ENCODE measurements at places on chromosomes 16 and 17.

DNA sequence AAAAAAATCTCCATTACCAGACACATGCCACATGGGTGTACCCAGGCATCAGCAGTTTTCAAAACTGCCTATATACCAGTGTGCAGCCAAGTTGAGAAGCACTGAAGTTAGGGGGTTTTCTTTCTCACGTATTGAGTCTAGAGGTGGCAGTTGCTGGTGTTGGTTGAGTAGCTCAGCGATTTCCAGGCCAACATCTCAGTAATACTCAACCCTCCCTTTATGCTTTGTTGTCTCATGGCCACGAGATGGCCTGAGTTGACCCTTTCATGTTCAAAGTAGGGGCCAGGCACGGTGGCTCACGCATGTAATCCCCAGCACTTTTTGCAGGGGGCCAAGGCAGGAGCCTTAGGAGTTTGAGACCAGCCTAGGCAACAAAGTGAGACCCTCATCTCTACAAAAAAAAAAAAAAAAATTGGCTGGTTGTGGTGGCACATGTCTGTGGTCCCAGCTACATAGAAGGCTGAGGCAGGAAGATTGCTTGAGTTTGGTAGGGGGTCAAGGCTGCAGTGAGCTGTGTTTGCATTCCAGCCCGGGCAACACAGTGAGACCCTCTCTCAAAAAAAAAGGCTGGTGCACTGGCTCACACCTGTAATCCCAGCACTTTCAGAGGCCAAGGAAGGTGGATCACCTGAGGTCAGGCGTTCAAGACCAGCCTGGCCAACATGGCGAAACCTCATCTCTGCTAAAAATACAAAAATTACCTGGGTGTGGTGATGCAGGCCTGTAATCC is 10.8 kb downstream of the LRRC3C start:
- no peak for DNase-seq

DNA sequence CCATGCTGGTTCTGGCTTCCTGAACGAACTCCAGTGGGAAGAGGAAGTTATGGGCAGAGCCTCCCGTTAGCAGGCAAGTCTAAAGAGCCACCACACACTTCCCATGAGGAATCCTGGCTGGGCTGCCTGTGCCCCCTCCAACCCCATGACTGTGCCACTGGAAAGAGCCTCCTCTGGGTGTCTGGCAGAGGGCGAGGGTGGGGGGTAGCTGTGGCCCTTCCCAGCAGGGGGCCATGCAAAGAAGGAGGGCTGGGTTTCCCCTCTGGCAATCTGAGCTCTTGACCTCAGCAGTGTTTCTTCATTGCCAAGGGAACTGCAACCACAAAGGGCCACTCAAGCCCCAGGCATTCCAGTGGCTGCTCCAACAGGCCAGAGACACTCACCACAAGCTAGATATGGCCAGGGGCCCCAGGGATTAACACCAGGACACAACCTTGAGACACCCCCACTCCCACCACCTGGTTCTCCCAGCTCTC is 1.7 kb upstream of the RRAD start:
- no peak for DNase-seq

DNA sequence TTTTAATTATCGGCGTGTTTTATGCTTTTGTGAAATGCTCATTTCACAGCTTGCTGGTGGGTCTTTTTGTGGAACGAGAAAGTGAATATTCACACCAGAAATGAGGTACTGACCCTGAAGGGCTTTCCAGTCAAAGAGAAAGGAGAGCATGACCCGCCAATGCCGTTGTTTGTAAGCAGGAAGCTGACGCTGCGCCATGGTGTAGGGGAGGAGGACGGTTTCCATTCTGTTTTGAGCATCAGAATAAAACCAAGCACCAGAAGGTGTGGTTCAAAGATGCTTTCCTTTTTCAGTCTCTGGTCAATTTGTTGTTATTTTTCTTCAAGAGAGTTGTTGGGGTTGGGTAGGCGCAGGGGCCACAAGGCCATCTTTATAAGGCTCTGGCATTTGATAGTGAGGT is 669.3 kb downstream of the WWOX start:
- peak; percentile 11 for DNase-seq

DNA sequence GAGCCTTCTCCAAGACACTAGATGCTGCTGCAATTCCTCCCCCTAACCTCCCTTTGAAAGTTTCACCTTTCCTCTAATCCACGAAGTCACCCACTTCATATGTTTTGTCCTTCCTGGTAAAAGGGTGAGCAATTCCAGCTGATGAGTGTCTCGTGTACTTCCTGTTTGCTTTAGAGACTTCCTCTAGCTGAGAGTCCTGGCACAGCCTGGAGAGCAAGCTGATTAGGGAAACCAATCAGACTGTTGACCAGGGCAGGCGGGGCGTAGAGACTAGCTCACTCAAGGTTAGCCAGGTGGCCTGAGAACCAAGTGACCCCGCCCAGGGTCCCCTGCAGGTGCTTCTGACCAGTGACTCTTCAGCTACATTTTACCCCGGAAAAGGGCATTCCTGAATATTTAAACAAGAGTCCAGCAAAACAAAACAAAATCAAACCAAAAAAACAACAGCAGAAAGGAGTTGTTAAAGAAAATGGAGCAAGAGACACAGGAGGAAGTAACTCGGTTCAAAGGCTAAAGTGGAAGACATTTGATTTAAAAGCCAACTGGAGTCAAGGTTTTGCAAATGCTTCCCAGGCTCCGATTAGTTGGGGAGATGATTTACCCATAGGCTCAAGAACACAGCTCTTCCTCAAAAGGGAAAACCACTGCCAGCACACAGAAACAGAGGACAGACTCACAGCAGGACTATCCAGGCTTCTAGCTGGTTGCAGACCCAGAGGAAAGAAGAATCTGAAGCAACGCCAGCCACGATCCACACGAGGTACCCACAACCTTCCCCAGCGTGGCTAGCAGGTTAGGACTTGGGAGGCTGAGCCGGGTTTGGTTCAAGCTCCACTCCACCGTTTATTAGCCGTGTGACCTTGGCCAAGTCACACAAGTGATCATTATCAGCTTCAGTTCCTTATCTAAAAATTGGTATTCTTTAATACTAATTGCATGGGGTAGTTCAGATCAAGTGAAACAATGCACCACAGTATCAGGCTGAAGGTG is 13.4 kb downstream of the HSPB9 start:
- DNase-seq: no peak

DNA sequence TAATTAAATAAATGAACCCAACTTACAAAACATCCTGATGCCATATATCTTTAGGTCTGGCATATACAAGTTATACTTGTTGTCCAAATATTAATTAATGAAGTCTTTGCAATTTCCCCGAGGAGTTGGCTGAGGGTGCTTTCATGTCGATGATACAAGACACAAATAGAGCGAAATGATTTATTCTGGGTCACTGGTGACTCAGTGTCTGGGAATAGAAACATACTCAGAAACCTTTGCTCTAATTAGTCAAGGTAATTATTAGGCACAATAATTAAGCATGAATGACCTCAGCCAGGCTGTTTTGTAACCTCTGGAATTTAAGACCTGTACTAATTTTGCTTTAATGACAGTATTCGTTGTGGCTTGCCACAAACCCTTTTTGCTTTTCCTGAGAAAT is 37.0 kb upstream of the HAPSTR1 start:
- no peak for DNase-seq

GRCh38 chr17:52242268-52242667 is 83.8 kb upstream of the CA10 start:
- no peak for DNase-seq

DNA sequence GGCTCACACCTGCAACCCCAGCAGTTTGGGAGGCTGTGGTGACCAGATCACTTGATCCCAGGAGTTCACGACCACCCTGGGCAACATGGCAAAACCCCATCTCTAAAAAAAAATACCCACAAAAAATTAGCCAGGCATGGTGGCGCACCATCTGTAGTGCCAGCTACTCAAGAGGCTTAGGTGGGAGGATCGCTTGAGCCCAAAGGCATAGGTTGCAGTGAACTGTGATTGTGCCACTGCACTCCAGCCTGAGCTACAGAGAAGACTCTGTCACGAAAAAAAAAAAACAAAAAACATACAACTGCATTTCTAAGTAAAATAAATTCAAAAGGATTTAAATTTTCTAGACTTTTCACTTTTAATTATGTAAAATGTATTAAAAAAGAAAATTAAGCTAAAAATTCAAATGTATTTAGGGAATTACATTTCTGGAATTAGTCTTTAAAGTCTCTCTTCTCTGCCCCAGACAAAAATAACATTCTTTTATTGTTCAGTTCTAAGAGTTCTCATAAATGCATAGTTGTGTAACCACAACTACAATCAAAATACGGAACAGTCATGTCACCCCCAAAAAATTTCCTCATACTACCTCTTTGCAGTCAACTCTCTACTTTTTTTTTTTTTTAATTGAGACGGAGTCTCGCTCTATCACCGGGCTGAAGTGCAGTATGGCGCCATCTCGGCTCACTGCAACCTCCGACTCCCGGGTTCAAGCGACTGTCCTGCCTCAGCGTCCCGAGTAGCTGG is 14.1 kb downstream of the FAM222B start:
- DNase-seq: no peak

- no peak for DNase-seq
Measured at GRCh38 chr17:1945621-1946020, 79.5 kb downstream of the RTN4RL1 start.

GRCh38 chr16:56068816-56069215 is 122.5 kb upstream of the GNAO1 start:
- no peak for DNase-seq

- no peak for DNase-seq
Measured at GRCh38 chr17:61395983-61396585, 3.6 kb upstream of the TBX2 start.

DNA sequence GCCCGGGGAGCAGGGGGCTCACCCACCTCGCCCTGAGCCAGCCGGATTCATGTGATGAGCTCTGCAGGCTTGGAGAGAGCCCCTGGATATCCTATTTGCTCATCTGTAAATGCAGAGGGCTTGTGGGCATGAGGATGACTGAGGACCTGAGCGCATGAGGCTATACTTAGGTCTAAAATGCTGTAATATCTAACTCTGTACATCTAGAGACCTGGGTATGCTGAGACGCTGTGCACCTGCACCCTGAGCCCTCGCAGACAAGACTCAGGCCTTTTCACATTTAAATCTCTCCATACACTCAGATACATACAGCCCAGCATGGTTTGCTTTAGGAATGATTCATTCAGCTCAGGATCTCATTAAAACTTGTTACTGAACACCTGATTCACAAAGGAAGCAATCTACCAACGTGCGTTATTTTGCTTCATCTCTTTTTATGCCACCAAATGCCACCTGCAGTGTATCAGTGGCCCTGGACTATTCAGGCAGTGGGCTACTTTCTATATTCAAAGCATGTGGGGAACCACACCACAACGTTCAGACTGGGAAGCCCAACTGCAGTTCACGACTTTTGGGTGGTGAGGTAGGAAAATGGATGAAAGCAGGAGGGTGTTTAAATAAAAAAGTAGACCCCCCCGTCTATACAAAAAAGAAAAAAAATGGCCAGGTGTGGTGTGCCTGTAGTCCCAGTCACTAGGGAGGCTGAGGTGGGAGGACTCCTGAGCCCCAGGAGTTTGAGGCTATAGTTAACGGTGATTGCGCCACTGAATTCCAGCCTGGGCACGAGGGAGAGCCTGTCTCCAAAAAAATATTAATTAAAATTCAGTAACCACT is 12.0 kb downstream of the USP7 start:
- DNase-seq: no peak

DNA sequence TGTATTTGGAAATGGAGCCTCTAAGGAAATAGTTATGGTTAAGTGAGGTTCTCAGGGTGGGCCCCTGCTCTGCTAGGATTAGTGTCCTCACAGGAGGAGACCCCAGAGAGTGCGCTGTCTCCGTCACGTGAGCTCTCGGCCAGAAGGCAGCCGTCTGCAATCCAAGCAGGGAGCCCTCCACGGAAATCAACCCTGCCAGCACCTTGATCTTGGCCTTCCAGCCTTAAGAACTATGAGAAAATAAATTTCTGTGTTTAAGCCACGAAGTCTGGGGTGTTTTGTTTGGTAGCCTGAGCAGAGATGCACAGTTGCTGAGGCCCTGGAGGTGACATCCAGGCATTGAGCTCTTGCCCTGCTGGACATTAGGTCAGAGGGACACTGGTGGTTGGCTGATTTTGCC is 32.4 kb upstream of the GSE1 start:
- DNase-seq: no peak

- no peak for DNase-seq
Measured at GRCh38 chr17:17024778-17025300, 17.4 kb upstream of the MPRIP start.

DNA sequence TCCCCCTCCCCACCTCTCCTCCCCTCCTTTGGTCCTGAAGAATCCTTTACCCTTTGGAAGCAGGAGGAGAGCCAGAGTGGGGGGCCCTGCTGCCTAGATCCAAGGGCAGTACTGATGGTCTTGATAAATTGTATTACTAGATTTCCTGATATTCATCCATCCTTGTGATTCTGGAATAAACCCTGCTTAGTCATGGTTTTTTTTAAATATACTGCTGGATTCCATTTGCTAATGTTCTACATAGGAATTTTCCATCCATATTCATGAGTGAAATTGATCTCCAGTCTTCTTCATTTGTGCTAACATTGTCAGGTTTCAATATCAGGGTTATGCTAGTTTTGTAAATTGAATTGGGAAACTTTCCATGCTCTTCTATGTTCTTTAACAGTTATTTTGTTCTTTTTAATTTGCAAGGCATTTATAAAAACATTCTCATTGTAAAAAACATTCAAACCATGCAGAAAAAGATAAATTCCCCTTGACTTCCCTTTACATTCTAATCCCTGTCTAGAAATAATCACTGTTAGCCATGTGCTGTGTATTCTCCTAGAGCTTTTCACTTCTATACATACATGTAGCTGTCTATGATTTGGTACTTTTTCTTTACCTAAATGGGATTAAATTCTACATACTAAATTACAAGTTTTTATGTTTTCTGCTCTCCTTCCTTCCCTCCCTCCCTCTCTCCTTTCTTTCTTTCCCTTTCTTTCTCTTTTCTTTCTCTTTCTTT is 56.7 kb downstream of the CCDC42 start:
- DNase-seq: no peak

DNA sequence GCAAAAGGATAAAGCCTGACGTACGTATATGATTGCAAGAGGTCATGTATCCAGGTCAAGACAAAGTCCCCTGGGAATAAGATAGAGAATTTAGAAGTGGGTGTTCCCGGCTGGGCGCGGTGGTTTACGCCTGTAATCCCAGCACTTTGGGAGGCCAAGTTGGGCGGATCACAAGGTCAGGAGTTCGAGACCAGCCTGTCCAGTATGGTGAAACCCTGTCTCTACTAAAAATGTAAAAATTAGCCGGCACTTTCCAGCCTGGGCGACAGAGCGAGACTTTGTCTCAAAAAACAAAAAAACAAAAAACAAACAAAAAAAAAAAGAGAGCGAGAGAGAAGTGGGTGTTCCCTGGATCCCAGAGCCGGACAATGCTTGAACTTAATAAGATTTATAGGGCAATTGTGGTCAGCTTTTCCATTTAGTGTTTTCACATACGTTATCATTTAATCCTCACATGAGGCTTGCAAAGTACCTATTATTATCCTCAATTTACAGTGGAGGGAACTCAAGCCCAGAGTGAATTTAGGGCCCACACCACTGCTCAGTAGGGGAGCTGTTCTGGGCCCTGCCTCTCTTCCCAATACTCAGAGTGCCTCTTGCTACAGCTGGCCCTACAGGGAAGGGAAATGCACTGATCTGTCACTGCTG is 481 bp upstream of the GLTPD2 start:
- DNase-seq: no peak
